ENCODE measurements at places on chromosomes 2 and 18. TPM values are rescaled to one million over a fixed set of nuclear protein-coding genes. Genes with fewer than 3 reads are reported as not detected.

ATOH8 gene
- total RNA-seq, result 12.7 TPM

- DNase-seq, result no peak
- peak overlapping the region; percentile 89 for H3K4me3 ChIP-seq
- peaks cover 14% of the 10 kb centered on the region for H3K36me3 ChIP-seq
Observed at GRCh38 chr2:112055730-112056625, 909 bp downstream of the TMEM87B start.

DNA sequence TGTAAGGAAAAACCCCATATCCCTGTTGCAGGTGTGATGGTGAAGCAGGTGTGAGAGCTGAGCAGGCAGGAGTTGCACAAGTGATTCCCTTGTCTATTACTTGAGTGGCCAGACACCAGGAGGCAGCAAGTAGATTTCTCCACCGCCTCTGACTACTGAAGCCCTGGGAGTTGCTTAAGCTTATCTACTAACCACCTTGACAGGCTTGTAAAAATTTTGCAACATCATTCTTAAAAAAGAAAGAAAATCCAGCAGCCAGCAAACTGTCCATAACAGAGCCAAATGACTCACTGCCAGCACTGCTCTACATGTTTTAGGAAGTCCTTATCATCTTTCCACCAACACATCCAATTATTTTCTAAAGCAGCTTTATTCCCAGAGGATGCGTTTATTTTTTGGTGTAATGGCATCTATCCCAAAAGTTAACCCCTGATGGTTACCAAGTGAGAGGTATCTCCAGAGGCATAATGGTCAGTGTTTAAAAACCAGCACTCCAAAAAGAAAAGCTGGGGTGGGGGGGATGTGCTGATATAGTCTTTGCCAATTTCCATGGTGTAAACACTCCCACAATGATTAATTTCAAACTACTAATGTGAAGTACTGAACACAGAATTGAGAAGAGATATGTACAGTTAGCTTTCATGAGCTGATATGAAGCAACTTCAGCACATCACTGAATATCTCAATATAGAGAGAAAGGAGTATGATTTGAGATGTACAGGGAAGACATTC is 16.3 kb upstream of the GPR39 start:
- H3K36me3 ChIP-seq, result no peaks in the 10 kb centered on the region
- no peak overlapping the region for H3K27ac ChIP-seq
- peaks cover 5% of the 10 kb centered on the region for H3K27me3 ChIP-seq
- DNase-seq, result no peak
- no peak overlapping the region for H3K4me3 ChIP-seq

- no peak for DNase-seq
- peaks cover 1% of the 10 kb centered on the region for H3K4me1 ChIP-seq
- no peak overlapping the region for H3K27ac ChIP-seq
- no peaks in the 10 kb centered on the region for H3K27me3 ChIP-seq
- no peaks in the 10 kb centered on the region for H3K36me3 ChIP-seq
- no peak overlapping the region for H3K4me3 ChIP-seq
Observed at GRCh38 chr2:191607096-191607495, 70.8 kb upstream of the NABP1 start.

DNA sequence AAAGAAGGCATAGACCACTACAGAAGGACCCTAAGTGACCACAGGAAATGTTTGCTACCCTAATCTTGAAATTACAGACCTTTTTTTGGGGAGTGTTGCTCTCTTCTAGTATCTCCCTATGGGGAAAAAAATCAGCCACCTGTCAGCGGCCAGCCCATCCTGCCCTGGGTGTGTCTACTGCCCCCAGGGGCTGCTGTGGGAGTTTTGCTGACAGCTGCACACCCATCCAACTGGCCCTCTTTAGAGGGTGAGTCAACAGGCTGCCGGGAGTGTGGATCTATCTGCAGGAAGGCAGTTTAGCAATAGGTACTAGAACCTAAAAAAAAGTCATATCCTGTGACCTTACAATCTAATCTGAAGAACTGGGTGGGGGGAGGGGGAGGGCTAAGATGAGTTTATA is 796 bp upstream of the DYSF start:
- no peak overlapping the region for H3K27ac ChIP-seq
- no peaks in the 10 kb centered on the region for H3K36me3 ChIP-seq
- no peak overlapping the region for H3K4me3 ChIP-seq
- H3K27me3 ChIP-seq, result peaks cover 55% of the 10 kb centered on the region
- no peak for DNase-seq
- H3K4me1 ChIP-seq, result peaks cover 23% of the 10 kb centered on the region

DNA sequence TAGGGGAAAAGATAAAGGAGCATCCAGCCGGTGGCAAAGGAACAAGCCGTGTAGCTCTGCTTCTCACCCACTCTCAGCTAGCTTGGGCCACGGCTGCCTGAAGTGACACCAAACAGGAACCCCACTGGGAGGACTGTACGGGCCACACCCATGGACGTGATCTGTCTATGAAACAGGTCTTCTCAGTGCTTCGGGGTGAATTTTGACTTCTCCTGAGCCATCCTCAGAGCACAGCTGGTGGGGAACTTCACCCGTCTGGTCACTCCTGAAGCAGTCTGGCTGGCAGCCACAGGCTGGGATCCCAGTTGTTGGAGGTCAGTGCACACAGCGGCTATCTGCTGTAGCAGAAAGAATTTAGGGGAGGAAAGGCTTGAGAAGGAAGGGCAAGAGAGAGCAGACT is 223.8 kb downstream of the FAM210A start:
- no peak overlapping the region for H3K27ac ChIP-seq
- peaks cover 10% of the 10 kb centered on the region for H3K27me3 ChIP-seq
- DNase-seq, result no peak
- no peak overlapping the region for H3K4me3 ChIP-seq

STPG4 gene
- not detected for total RNA-seq

GRCh38 chr18:37280701-37281393 is 284.8 kb downstream of the CELF4 start:
- no peak overlapping the region for H3K27ac ChIP-seq
- H3K36me3 ChIP-seq, result no peaks in the 10 kb centered on the region
- H3K4me1 ChIP-seq, result peaks cover 6% of the 10 kb centered on the region
- H3K27me3 ChIP-seq, result peaks cover 75% of the 10 kb centered on the region
- no peak overlapping the region for H3K4me3 ChIP-seq

- no peak overlapping the region for H3K4me3 ChIP-seq
- no peaks in the 10 kb centered on the region for H3K36me3 ChIP-seq
- no peaks in the 10 kb centered on the region for H3K27me3 ChIP-seq
- DNase-seq, result no peak
- peaks cover 14% of the 10 kb centered on the region for H3K4me1 ChIP-seq
Observed at GRCh38 chr2:128685841-128686496, 367.3 kb upstream of the HS6ST1 start.

GRCh38 chr2:119517433-119517832 is 6.8 kb downstream of the SCTR start:
- no peak overlapping the region for H3K4me3 ChIP-seq
- H3K36me3 ChIP-seq, result no peaks in the 10 kb centered on the region
- H3K27me3 ChIP-seq, result peaks cover 51% of the 10 kb centered on the region
- H3K27ac ChIP-seq, result no peak overlapping the region
- no peak for DNase-seq
- no peaks in the 10 kb centered on the region for H3K4me1 ChIP-seq

- no peak overlapping the region for H3K27ac ChIP-seq
- H3K4me1 ChIP-seq, result peaks cover 8% of the 10 kb centered on the region
- H3K27me3 ChIP-seq, result no peaks in the 10 kb centered on the region
- DNase-seq, result no peak
- H3K36me3 ChIP-seq, result peaks cover 16% of the 10 kb centered on the region
- H3K4me3 ChIP-seq, result no peak overlapping the region
Observed at GRCh38 chr2:127358044-127358443, 29.7 kb downstream of the MAP3K2 start.

DNA sequence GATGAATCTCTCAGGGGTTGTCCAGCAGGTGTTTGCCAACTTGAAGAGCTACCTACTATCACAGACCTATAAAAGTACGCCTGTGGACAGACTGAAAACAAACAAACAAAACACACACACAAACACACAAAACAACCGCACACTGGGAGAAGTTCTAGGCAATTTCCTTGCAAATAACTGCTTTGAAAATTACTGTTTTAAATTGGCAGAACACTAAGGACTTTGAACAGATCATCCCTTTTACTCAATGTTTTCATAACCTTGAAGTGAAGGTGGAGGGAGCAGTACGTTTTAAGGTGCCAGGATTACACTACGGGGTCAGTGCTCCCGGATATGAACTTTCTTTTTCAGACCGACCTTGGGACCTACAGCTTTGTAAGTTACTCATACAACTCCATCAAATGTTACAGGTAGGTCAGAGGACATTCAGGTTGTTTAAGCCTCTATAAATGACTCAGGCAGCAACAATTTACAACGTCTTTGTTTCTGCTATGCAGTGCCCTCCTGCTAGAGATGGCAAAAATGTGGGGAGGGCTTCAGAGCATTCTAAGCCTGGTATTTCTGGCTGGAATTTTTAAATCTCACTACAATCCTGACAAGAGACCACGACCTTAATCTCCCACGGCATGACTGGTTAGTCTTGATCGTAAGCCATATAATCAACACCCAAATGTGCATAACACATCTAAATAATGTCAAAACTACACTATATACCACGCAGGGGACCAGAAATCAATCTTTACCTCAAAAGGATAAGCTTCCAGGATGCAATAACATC is 1.4 kb upstream of the SLC20A1 start:
- DNase-seq, result no peak
- H3K4me1 ChIP-seq, result peaks cover 35% of the 10 kb centered on the region
- peaks cover 2% of the 10 kb centered on the region for H3K36me3 ChIP-seq
- H3K4me3 ChIP-seq, result peak overlapping the region; percentile 68
- peak overlapping the region; percentile 68 for H3K27ac ChIP-seq
- H3K27me3 ChIP-seq, result peaks cover 14% of the 10 kb centered on the region

- no peaks in the 10 kb centered on the region for H3K27me3 ChIP-seq
- H3K36me3 ChIP-seq, result no peaks in the 10 kb centered on the region
- no peak for DNase-seq
- H3K27ac ChIP-seq, result no peak overlapping the region
Observed at GRCh38 chr2:209441541-209441940, 17.7 kb downstream of the MAP2 start.

DNA sequence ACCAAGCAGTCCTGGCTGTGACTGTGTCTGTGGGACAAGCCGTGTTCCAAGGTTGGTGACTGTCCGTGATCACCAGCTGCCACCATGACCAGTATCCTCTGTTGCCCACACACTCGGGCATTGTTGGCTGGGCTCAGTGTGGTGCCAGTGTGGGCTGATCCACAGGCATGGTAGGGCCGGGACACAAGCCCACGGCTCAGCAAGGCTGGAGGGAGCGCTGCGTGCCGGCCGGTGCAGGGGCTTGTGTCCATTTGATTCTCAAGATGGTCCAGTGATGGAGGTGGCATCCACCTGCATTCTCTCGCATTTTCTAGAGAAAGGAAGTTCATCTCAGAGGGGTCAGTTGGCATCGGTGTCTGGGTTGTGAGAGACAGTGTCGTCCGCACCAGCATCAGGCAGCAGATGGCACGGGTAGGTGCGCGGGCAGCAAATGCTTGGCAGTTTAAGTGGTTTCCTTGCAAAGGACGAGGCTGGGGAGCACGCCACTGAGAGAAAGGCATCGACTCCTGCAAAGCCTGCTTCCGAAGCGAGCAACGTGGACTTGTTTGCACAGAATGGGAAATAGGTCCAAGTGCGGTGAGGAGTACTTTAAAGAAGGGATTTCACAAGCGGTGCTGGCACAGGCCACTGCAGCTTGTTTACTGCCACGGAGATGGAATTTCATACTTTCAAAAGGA is 20.9 kb downstream of the TWIST2 start:
- no peak overlapping the region for H3K4me3 ChIP-seq
- DNase-seq, result no peak
- peaks cover 24% of the 10 kb centered on the region for H3K4me1 ChIP-seq
- H3K36me3 ChIP-seq, result no peaks in the 10 kb centered on the region
- no peak overlapping the region for H3K27ac ChIP-seq
- peaks cover 3% of the 10 kb centered on the region for H3K27me3 ChIP-seq

GRCh38 chr18:10262566-10262965 is 191.9 kb upstream of the APCDD1 start:
- peaks cover 7% of the 10 kb centered on the region for H3K4me1 ChIP-seq
- no peaks in the 10 kb centered on the region for H3K27me3 ChIP-seq
- no peak overlapping the region for H3K27ac ChIP-seq
- DNase-seq, result no peak
- peaks cover 6% of the 10 kb centered on the region for H3K36me3 ChIP-seq

TEKT4 gene
- not detected for total RNA-seq

CRYGC gene
- total RNA-seq, result not detected

DNA sequence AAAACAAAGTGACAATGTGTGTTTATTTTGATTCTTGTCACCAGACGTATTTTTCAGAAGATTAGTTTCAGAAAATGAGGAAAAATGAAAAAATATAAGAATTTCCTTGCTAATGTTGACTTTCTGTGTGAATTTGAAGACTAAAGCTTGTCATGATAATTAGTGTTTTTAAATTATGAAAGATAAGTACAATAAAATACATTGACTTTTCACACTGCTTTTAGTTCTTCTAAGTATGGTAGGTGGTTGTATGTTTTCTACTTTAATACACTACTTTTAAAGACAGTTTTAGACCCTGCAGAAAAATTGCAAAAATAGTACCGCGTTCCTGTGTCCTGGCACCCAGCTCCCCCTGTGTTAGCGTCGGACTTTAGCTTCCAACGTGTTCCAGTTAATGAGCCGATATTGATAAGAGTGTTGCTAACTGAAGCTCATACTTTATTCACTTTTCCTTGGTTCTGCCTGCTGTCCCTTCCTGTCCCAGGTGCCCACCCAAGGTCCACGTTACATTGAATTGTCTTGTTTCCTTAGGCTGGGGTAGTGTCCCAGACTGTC is 695 bp downstream of the RBFA start:
- no peaks in the 10 kb centered on the region for H3K27me3 ChIP-seq
- H3K27ac ChIP-seq, result peak overlapping the region; percentile 97
- H3K4me3 ChIP-seq, result peak overlapping the region; percentile 86
- no peak for DNase-seq
- peaks cover 25% of the 10 kb centered on the region for H3K4me1 ChIP-seq

DNA sequence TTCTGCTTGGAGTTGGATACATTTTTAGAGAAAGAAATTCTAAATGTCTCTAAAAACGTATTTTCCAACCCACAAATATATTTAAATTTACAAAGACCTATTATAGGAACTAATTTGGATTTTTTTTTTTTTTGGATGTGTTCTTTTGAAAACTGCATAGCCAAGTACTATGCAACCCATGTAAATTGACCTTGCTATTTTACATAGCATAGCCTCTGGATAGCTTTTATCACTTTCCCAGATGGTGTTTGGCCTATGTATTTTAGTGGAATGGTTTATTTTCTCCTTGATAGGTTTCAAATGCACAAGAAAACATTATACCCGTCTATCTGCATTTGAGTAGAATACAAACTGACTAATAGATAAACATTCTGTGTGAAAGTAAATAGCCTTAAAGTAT is 130.0 kb downstream of the FIGN start:
- no peak for DNase-seq
- no peak overlapping the region for H3K27ac ChIP-seq
- no peak overlapping the region for H3K4me3 ChIP-seq
- H3K27me3 ChIP-seq, result no peaks in the 10 kb centered on the region
- H3K4me1 ChIP-seq, result peaks cover 40% of the 10 kb centered on the region

KRTCAP3 gene
- total RNA-seq, result 26.1 TPM

- no peak overlapping the region for H3K27ac ChIP-seq
- no peak overlapping the region for H3K4me3 ChIP-seq
- H3K4me1 ChIP-seq, result no peaks in the 10 kb centered on the region
- peaks cover 5% of the 10 kb centered on the region for H3K36me3 ChIP-seq
- no peak for DNase-seq
- no peaks in the 10 kb centered on the region for H3K27me3 ChIP-seq
Observed at GRCh38 chr2:207988975-207989374, 36.4 kb downstream of the PLEKHM3 start.

MEIS1 gene
- total RNA-seq, result 305 TPM

Data from mesothelial cell of epicardium (in vitro differentiated cells).